ENCODE measurements at places on chromosomes 16 and 17.

DNA sequence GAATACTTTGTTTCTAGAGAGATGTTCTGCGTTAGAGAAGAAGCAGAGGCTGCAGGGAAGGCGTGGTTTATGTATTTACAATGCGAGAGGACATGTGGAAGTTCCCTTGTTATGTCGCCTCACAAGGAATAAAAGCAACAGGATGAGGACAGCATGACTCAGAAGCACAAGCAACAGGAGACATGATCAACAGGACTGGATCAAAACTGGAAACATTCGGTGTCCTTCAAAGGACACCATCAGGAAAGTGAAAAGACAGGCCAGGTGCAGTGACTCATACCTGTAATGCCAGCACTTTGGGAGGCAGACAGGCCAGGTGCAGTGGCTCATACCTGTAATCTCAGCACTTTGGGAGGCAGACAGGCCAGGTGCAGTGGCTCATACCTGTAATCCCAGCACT is 52.6 kb downstream of the CCDC57 start:
- DNase-seq, result no peak

- no peak for DNase-seq
Observed at GRCh38 chr17:49369089-49369488, 7.0 kb upstream of the ZNF652 start.

DNA sequence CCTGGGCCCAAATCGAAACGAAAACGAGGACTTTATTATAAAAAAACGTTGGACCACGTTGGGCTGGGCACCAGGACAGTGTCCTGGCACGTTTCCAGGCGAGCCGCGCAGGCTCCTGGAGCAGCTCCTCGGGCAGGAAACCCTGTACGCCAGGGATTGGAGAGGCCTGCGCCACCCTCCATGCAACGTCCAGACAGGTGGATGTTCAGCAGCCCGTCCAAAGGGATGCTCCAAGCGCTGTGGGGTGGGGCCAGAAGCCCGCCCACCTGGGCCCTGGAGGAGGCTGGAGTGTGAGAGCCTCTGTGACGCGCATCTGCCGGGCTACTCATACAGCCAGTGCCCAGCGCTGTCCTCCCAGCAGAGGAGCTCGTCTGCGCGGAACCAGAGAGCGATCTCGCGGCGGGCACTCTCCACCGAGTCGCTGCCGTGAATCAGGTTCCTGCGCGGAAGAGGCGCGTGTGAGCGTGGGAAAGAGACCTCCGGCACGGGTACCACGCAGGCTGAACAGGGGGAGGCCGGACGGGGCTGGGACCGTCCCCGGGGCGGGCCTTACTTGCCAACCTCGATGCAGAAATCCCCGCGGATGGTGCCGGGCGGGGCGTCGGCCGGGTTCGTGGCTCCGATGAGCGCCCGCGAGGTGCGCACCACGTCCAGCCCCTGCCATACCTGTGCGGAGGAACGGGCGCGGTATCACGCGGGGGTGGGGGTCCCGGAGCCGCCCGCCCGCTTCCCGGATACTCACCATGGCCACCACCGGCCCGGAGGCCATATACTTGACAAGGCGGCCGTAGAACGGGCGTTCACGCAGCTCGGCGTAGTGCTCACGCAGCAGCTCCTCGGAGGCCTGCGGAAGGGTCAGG is 785 bp downstream of the NME3 start:
- peak; percentile 20 for DNase-seq

GRCh38 chr17:82685291-82685690 is 13.2 kb downstream of the RAB40B start:
- DNase-seq, result no peak

- DNase-seq, result no peak
Observed at GRCh38 chr16:76343769-76344168, 66.6 kb downstream of the CNTNAP4 start.

DNA sequence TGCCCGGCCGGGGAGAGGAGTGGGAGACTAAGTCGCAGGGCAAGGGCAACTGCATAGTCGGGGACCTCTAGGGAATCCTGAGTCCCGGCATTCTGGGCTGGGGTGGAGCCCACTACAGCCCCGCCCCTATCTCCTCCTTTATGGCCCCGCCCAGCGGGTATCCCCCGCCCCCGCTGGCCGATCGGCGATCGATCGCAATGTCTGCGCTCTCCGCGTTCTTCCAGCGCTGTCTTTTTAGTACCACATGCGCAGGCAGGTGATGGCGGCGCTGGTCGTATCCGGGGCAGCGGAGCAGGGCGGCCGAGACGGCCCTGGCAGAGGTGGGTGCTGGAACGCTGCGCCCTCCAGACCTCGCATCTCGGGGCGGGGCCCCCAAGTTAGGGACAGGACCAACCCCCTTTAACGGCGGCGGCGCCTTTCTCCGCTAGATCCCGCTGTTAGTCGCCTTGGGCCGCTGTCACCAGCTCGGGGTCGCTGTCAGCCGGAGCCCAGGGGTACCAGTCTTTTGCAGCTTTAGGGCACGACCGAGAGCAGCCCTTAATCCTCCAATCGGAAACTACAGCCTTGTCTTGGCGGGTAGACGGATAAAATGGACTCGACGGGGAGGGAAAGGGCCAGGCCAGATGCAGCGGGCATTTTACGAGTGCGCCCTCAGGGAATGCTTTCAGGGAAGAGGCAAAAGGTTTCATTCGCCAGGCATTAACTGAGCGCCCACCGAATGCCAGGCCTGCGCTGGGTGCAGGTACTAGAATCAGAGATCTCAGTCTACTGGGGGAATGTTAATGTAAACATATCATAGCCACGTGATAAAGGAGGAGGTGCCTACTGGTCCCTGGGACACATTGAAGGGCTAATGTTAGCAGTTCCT is at the start of gene DPH1:
Gene DPH1 (plus strand): TSS at position 243 of the 868 bp plus-strand sequence. CDS start 17 bp downstream, at position 260.
- peak; percentile 67 for DNase-seq

- DNase-seq, result no peak
Observed at GRCh38 chr17:69269131-69269998, 40.7 kb upstream of the ABCA10 start.

- no peak for DNase-seq
Observed at GRCh38 chr17:1724869-1725641, 551 bp downstream of the WDR81 start.

DNA sequence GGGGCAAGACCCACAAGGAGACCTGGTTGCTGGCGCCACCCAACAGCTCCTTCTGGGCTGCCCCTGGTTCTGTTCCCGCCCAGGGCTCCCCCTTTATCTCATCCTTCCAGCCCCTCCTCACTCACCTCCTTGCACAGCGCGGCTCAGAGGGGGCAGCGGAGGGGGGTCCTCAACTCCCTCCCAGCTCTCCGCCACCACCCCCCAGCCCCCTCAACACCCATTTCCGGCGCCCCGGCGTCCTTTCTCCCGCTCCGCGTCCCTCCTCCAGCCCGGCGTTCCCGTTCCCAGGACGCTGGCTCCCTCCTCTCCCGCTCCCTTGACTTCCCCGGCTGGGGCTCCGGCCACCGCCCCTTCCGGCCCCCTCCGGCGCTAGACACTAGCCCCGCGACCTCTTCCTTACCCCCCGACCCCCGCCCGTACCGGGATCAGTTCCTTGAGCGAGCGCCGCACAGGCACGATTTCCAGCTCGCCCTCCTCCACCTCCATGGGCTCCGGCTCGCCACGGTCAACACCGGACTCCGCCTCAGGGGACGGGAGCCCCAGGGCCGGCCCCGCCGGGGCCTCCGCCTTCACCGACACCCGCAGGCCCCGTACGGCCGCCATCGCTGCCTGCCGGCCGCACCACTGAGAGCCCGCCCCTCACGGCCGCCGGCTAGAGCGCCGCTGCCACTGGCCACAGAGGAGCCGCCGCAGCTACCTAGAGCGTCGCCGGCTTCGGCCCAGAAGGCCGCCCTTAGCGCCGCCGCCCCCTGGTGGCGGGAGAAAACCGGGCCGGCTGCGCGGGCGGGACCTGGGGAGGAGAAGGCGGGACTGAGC is at the start of gene NCBP3:
Gene NCBP3 (minus strand): TSS at position 626 of the 816 bp plus-strand sequence. CDS start 23 bp downstream, at position 603.
- peak; percentile 83 for DNase-seq

- DNase-seq, result no peak
Observed at GRCh38 chr16:82005027-82005830, 6.0 kb downstream of the SDR42E1 start.

GRCh38 chr16:66588981-66589713 is 9.9 kb downstream of the CMTM2 start:
- peak; percentile 45 for DNase-seq

DNA sequence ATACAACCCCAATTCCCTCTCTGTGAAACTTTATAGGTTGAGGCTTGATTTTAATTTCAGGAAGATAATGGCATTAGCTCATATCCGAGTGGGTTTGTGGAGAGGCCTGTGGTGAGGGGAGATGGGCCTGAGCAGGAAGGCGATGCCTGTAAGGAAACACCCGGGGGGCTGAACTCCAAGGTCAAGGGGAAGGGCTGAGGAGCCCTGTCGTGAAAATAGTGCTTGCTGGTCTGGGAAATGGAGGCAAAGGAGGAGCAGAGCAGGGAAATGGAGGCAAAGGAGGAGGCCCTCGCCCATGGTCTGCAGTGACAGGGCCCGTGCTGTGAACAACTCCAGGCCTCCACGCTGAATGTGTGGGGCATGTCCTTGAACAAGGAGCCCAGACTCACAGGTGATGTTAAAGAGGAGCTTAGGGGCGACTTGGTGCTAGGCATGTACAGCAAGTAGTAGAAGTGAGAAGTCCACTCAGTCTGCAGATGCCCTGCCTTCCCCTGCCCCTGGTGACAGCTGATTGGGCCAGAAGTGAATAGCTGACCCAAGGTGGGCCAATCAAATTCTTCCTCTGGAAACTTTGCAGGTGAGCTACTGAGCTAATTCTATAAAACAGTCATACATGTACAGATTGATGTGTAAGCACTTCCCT is 38.1 kb downstream of the MRPS23 start:
- DNase-seq, result no peak

DNA sequence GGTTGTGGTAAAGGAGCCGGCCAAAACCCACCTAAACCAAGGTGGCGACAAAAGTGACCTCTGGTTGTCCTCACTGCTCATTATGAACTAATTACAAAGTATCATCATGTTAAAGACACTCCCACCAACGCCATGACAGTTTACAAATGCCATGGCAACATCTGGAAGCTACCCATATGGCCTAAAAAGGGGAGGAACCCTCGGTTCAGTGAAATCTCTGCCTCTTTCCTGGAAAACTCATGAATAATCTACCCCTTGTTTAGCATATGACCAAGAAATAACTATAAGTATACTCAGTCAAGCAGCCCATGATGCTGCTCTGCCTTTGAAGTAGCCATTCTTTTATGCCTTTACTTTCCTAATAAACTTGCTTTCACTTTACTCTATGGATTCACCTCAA is 72.2 kb downstream of the CYLD start:
- no peak for DNase-seq

GRCh38 chr16:57576429-57576870 is 34.0 kb downstream of the ADGRG5 start:
- peak; percentile 59 for DNase-seq

GRCh38 chr17:57517273-57517631 is 227.8 kb downstream of the CCDC182 start:
- no peak for DNase-seq

DNA sequence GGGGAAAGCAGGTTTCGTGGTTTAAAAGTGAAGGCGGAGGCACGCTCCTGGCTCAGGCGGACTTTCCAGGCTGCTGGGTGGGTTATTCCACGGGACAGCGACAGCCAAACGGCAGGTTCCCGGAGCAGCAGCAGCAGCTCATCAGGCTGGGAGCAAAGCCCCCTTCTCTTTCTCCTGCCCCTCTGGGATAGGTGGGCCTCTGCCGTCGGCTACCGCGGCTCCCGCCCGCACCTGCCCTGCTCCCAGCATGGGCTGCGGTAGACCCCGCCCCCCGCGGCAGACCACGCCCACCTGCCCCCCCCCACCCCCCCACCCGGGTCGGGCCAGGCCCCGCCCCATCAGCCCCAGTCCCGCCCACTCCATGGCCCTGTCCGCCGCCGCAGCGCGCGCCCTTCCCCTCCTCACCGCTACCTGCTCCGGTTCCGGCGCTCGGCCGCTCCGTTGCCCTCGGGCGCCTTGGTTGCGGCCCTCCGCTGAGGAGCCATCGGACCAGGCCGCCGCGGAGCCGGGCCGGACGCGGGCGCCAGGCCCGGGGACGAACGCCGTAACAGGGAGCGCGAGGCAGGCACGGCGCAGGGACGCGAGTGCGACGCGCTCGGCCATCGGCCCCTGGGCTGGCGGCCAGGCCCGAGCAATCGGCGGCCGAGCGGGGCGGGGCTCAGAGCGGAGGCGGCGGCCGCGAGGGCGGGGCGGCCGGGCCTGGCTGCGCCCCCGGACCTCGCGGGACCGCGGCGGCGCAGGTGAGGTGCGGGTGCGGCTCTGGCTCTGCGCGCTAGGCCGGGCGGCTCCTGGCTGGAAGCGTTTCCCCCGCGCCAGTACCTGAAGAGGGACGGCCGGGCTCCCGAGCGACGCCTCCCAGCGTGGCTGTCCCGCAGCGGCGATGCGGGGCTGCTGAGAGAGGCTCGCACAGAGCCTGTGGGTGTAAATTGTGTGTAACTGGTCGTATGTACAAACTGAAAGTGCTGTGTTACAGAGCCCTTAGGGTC is at the start of the genes HEXD and OGFOD3:
Gene HEXD (plus strand): TSS at position 347 of the 986 bp plus-strand sequence. CDS start 1,453 bp downstream, outside the sequence.
Gene OGFOD3 (minus strand): TSS at position 586 of the 986 bp plus-strand sequence. CDS start 101 bp downstream, at position 485.
- DNase-seq, result peak; percentile 74

GRCh38 chr17:18896146-18896545 is 38.2 kb downstream of the PRPSAP2 start:
- DNase-seq, result no peak

DNA sequence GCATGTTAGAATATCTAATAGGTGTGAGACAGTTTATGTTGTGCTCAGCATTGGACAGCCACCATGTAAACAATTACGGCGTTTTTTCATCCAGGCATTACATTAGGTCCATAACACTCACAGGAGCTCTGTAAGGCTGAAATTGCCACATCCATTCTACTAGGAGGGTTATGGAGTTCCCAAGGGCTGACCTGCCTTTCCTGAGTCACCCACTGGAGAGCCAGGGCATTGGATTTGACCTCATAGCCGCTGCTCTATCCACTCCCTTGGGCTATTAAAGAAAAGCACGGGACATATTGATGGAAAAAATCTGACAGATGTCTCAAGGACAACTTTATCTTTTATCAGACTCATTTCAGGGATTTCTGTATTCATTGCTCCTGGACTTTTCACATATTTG is 306.3 kb upstream of the HSBP1 start:
- DNase-seq, result no peak

DNA sequence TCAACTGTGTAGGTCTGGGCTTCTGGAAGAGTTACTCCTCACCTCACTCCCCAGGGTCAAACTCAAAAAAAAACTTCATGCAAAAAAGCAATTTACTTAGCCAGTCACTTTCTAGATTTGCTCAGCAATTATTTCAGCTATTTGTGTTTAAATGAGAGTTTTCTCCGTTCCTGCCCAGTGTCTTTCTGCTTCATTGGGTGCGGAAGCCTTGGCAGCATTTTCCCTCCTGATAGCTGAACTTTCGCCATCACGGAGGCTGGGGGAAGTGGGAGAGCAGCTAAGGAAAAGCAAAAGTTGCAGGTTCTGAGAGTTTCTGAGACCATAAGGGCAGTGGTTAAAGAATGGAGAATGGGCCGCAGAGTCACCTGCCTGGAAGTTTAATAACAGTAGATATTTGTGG is 287.1 kb upstream of the DYNLRB2 start:
- DNase-seq, result no peak

- DNase-seq, result no peak
Observed at GRCh38 chr17:14845591-14846281, 419.4 kb downstream of the PMP22 start.
